Cerebellar cortex (tissue), 1 donor: ENCODE measurements at places on chromosomes 3 and 15.
A peak's percentile ranks its signal among the peaks of the same experiment; 100 is the strongest.

DNA sequence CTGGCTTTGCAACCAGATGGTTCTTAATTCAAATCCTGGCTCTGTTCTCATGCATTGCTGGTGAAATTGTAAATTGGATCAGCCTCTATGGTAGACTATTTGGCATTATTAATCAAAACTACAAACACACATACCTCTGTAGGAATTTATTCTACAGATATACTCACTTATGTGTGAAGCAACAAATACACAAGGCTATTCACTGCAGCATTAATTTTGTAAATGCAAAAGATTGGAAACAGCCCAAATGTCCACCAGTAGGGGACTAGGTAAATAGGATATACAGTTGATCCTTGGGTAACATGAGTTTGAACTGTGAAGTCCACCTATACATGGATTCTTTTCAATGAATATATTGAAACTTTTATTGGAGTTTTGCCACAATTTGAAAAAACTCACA is 29.5 kb upstream of the LCTL start:
- DNase-seq, result peak; percentile 28

GRCh38 chr3:50168388-50168787 is 13.3 kb downstream of the SEMA3F start:
- DNase-seq, result no peak

DNA sequence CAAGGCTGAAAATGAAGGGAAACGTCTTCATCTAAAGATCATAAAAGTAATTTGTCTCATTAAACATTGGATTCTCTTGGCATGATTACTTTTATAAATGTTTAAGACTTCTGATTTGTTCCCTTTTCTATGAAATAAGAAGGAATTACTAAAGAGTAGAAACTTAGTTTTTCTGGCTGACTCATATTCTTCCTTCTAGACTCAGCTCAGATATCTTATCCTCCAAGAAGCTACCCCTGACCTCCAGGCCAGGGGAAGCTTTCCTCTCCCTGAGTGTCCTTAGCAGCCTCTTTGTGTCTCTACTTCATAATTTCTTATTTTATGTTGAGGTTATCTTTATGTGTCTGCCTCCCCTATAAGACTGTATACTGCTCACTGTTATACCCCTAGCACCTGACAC is 291.9 kb upstream of the STT3B start:
- no peak for DNase-seq

GRCh38 chr3:81437683-81438082 is 323.8 kb downstream of the GBE1 start:
- peak; percentile 98 for DNase-seq

- no peak for DNase-seq
These were observed 233.5 kb upstream of the DCBLD2 start for GRCh38 chr3:99134986-99135385.

DNA sequence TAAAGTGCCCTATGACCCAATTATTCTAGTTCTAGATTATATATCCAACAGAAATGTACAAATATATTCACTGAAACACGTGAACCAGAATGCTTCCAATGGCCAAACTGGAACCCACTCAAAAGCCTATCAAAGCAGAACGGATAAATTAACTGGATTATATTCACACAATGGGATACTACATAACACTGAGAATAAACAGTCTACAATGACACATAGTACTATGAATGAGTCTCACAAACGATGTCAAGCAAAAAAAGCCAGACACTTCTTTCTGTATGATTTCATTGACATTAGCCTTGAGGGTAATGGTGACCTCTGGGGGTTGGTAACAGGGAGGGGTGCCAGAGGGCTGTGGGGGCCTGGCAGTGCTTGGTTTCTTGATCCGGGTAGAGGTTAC is 50.9 kb upstream of the HACD2 start:
- no peak for DNase-seq

GRCh38 chr15:38401701-38402100 is 52.2 kb upstream of the FAM98B start:
- DNase-seq, result no peak

GRCh38 chr3:14253022-14253706 is 74.5 kb downstream of the LSM3 start:
- no peak for DNase-seq

GRCh38 chr3:56825567-56826438 is 24.1 kb upstream of the ARHGEF3 start:
- DNase-seq, result no peak

- no peak for DNase-seq
These were observed 40.8 kb downstream of the CLSTN2 start for GRCh38 chr3:139975594-139976365.

GRCh38 chr3:137217733-137218132 is 259.9 kb downstream of the IL20RB start:
- DNase-seq, result peak; percentile 5

DNA sequence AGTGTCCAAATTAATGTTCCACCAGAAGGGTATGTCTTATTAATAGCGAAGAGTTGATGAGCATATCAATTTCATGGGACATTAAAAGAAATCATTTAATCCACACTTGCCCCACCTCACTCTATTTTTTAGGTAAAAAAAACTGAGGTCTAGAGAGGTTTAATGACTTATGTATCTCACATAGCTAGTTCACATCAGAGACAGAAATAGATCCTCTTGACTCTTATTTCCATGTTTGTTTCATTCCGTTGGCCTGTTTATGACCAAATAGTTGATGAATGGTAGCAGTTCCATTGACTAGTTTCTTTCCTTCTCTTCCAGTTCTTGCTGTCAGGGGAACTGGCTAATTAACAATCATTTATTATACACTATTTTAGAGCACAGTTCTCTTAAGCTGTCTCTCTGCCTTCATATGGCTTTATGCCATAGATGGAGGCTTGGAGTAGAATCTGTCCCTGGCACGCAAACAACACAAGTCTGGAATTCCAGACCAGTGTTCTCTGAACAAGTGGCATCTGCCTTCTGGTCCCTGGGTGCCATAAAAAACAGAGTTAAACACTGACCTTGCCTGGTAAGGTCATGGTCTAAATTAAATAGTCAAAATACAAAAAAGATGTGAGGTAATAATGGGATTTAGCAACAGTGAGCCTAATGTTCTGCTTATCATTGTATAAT is 220.0 kb upstream of the CGNL1 start:
- peak; percentile 94 for DNase-seq
